NCI-H1417 (cell line): ENCODE measurements at places on chromosomes 12 and 14.

- DNase-seq: no peak
These were observed 6.3 kb downstream of the CIPC start for GRCh38 chr14:77104393-77104792.

GRCh38 chr12:39287409-39287808 lies 155.5 kb downstream of the KIF21A start:
- DNase-seq: no peak

GRCh38 chr14:94481468-94482131 lies 5.6 kb upstream of the SERPINA9 start:
- no peak for DNase-seq

- DNase-seq: no peak
These were observed 5.6 kb upstream of the GLRX5 start for GRCh38 chr14:95529216-95529615.

DNA sequence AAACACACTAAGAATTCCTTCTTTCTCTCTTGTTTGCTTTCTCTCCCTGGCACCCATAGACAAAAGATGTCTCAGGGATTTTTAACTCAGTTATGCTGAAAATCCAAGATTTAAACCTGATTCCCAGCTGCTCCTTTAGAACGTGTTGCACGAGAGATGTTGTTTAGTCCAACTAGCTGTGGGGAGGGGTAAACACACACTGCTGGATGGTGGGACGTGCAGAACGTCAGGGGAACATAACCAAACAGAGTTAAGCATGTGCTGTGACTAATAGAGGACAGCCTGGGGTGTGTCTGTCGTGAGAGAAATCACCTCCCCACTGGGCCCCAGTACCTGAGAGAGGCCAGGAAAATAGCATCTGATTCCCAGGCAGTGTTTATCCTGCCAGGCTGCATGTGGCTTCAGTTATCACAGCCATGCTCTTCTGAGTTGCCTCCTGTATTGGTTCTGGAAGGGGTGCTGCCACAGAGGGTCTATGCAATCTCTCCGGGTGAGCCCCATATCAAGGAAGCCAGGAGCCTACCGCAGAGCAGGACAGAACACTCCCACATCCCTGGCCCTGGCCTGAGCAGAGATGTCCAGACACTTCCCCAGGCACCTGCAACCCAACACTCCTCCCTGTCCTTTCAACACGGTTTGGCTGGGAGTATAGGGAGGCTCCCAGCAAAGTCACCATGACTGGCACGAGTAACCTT lies 112.7 kb upstream of the EGLN3 start:
- peak; percentile 9 for DNase-seq

GRCh38 chr12:91138337-91138920 lies 27.1 kb upstream of the LUM start:
- DNase-seq: no peak

DNA sequence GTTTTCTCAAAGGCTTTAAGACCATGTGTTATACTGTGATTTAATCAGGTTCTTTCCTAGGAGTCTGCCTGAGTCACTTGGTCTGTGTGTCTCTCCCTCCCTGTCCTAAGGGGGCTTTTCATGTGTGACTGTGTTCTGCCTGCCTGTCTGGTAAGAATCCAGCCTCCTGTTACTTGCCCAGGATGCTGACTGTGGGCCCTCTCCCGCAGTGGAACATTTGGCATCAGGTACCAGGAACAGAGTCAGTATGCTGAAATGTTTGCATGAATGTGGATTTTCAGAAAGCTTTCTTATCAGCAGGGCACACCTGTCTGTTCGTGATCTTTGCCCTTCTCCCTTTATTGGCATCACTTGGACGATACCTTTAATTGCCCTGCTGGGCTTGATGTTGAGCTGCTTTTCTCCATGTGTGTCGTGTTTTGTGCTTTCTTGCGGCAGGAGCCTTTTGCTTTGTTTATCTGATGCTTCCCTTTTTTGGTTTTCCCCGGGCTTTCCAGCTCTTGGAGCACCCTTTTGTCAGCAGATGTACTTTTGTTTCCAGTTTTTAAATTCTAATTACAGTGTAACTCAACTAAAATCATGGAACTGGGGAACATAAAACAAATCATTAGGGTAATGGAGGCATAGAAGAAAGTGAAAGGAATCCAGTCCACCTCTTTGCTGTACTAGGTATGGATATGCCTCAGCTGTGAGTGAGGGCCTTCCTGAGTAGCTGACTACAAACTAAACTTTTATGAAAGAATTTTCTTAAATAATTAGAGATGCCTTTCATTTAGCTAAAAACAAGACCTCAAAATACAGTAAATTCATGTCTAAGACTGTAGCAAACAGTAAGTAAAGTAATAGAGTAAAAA lies 72.5 kb downstream of the TRAF3 start:
- no peak for DNase-seq

GRCh38 chr14:99190696-99191394 lies 81.2 kb downstream of the BCL11B start:
- DNase-seq: no peak

DNA sequence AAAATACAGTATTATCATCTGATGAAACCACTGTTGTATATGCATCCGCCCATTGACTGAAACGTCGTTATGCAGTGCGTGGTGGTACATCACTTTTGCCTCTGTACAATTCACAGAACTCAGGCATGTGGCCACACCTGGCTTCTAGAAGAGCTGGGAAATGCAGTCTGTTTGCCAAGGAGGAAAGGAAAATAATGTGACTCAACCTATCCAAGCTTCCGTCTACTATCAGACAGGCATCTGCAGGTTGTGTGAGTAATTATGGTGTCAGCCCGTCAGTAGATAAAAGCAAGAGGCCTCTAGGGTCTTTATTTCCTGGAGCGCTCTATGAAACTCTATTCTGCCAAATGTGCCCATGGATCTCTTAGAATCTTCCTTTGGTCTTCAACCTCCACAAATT lies 111.6 kb downstream of the BBS10 start:
- DNase-seq: peak; percentile 12

GRCh38 chr12:42421844-42422779 lies 96.1 kb downstream of the PPHLN1 start:
- DNase-seq: no peak

- DNase-seq: no peak
These were observed 175.4 kb upstream of the PWP1 start for GRCh38 chr12:107510211-107510610.

DNA sequence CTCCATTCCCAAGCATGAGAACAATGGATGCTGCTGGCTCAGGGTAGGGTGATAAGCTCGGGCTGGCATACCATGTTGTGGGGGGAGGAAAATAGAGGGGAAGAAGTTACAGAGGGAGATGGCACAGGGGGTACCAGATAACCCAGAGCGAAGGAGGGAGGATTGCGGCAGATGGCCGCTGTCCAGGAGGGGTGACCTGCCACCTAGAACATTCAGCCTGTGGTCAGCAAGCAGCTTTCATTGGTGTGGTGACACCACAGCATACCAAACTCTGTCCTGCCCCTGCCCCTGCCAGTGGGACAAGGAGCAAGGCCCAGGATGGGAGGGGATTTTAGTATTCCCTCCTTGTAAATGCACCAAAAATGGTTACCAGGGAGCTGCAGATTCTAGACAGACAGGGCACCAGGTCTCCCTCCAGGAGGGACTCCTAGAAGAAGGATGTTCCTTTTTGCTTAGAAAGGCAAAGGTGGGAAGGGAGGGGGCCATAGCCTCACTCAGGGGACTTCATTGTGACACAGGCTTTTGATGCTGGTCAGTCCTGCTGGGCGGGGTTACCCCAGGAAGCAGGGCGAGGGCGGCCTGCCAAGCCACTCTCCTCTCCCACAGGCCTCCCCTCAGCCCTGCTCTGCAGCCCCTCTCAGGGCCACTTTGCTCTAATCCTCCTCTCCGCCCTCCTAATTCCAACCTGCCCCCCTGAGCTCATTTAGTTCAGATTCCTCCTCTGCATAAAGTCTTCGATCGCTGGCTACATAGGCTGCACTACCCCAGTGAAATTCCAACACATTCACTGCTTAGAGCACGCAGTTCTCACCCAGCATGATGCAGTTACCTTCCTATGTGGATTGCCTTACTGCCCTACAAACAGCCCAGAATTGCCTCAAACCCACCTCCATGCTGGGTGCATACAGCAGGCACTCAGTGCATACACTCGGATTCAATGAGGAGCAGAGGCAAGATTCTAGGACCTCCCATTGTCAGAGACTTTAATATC lies 36.0 kb upstream of the PLEKHG6 start:
- DNase-seq: no peak

DNA sequence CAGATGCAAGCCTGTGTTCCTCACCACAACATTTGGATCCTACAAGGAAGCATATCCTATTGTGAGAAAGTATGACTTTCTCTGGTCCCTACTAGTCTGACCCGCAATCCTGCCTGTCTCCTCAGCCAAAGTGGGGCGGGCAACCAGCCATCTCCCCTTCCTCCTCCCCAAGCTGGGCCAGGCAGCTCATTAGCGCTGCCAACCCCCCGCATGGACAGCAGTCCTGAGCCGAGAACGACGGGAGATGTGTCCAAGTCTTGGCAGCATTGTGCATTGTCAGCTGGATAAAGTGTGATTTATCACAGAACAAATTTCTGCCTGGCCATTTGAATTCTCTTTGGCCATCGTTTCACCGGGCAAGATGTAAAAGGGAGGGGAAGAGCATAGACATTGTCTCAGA lies 139.4 kb downstream of the SLC15A4 start:
- DNase-seq: no peak

- no peak for DNase-seq
These were observed 1.4 kb downstream of the AKT1 start for GRCh38 chr14:104794099-104794498.

GRCh38 chr12:28248555-28249145 lies 58.4 kb downstream of the CCDC91 start:
- no peak for DNase-seq

- no peak for DNase-seq
These were observed 176.0 kb downstream of the CHST11 start for GRCh38 chr12:104632724-104633201.

- no peak for DNase-seq
These were observed 49.4 kb downstream of the GPATCH2L start for GRCh38 chr14:76201162-76201561.
